ENCODE measurements at places on chromosomes 1 and 21. TPM values are rescaled to one million over a fixed set of nuclear protein-coding genes. Genes with fewer than 3 reads are reported as not detected.
A peak's percentile ranks its signal among the peaks of the same experiment; 100 is the strongest.

GRCh38 chr1:200146100-200146499 is 118.6 kb downstream of the NR5A2 start:
- DNase-seq, result no peak

Gene LCE2A
- total RNA-seq, result not detected

DNA sequence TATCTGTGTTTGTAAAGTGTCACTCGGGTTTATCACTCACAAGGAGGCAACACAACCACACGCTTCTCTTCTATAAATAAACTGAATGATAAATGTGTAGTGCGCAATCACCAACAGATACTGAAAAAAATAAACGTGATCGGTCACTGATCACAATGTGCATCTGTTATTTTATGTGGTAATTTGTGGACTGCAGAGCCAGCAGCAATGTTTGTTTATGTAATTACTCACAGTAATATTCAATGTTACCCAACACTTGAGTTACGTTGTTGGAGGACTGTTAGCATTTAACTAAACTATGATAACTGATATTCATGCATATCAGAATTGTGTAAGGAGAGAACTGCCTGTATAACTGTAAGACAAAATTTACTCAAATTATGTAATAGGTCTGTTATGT is 129.6 kb downstream of the USH2A start:
- no peak for DNase-seq

- peak; percentile 71 for DNase-seq
Observed at GRCh38 chr1:117605164-117605773, 579 bp upstream of the TENT5C start.

Gene ETV3L
- not detected for total RNA-seq

DNA sequence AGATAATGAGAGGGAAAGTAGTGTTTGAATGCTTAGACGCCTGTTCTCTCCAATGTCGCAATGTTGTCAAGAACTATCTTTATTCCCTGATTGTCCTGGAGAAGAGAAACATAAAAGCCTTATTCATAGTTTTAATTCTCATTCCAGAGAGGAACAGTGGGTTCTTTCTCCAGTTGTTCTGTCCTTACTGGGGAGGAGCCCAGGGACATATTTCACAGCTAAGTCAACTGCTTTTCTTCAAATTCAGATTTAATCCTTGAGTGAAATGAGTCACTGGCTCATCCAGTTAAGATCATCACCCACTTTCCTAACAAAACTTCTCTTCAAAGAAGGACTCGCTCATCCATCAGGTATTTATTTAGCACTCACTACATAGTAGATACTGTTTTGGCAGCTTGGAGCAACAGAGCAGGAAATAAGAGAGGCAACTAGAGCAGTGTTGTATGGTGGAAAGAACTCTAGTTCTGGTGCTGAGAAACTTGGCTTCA is 365.7 kb upstream of the USP24 start:
- DNase-seq, result no peak

- no peak for DNase-seq
Observed at GRCh38 chr21:31354122-31354521, 10.1 kb upstream of the TIAM1 start.

Gene GNAT2
- total RNA-seq, result not detected

Gene FDPS
- 71.2 TPM for total RNA-seq

- DNase-seq, result no peak
Observed at GRCh38 chr1:35574125-35574654, 1.1 kb downstream of the TFAP2E start.

DNA sequence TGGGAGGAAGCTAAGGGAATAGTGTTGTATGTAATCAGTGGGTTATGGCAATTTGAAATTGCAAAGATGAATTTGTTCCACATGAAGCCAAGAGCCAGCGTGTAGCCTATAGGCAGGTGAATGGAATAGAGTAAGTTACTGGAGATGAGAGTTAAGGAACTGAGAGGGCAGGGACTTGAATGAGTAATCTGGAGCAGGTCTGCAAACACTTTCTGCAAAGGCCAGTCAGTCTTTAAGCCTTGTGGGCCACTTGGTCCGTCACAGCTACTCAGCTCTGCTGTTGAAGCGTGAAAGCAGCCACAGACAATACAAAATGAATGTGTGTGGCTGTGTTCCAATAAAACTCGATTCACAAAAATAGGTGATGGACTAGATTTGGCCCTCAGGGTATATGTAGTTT is 29.2 kb downstream of the SZT2 start:
- DNase-seq, result no peak

Gene NMNAT1
- total RNA-seq, result 22.9 TPM

Gene AKR7A3
- not detected for total RNA-seq

GRCh38 chr1:192629612-192630011 is 6.3 kb upstream of the RGS13 start:
- DNase-seq, result no peak

DNA sequence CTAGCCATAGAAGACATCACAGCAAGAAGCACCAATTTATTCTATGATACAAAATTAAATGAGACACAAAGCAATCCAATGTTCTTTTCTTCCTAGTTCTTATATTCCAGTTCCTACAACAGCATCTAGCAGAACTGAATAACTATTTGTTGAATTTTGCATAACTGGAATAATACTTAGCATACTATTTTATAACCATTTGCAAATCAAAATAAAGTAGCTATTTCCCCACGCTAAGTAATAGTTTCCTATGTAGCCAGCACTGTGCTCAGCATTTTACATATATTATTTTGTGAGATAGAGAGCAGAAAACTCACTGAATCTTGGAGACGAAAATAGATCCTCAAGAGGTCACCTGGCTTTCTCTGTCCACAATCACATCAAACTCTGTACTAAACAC is 42.1 kb downstream of the KCNH1 start:
- DNase-seq, result no peak

DNA sequence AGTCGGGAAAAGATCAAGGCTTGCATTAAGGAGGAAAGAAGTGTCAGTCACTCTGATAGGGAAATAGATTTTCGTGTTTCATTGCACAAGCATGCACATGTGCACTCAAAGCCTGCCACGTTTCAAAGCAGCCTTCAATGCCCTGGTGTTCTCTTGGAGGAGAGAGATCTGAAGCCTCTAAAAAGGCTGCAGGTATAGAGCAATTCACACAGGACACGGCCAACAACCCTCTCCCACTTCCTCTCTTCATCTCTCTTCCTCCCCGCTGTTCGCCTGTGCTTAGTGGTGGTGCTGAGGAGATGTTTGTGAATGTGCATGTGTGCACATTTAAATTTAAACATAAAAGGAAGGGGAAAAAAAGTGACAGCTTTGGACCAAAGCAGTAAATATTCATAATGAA is 117.7 kb downstream of the NUF2 start:
- no peak for DNase-seq

- no peak for DNase-seq
Observed at GRCh38 chr1:68620571-68620970, 123.7 kb upstream of the DEPDC1 start.

Gene SLC25A33
- total RNA-seq, result 6.3 TPM

Gene C8A
- not detected for total RNA-seq

Gene NRDC
- 149 TPM for total RNA-seq

DNA sequence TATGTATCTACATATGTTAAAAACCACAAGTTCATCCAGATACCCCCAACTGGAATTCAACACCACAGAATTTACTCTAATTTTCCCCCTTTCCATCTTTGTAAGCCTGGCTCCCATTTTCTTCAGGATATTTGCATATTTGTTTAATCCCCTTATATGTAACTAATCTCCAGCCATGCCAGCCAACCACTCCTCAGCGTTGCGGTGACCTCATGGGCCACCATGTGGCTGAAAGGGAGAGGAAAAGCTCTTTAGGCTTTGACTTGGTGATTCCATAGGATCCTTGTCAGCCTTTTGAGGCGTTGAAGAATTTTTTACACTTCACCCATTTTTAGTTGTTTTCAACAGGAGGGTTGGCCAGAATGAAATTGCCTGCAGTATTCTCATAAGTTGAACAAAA is 10.0 kb downstream of the CLDN19 start:
- DNase-seq, result no peak

Gene SPATA45
- not detected for total RNA-seq

DNA sequence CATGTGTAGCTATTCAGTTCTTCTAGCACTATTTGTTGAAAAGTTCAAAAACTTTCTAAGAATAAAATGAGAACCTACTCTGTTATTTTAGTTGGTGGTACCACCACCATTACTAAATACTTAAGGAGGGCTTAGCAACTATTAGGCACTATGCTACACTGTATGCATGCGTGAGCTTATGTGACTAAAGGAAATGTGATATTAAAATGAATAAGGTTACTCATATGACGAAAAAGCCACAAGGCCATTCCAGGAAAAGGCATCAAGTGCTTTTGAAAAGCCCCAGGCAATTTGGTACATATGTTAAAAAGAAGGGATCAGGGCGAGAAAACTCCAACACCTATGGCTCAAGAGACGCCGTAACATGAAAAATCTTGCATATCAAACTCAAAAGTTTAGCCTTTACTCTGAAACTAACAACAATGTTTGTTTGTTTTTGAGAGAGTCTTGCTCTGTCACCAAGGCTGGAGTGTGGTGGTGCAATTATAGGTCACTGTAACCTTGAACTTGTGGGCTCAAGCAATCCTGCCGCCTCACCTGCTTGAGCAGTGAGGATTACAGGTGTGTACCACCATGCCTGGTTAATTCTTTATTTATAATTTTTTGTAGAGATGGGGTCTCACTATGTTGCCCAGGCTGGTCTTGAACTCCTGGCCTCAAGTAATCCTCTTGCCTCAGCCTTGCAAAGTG is 42.5 kb downstream of the EPRS1 start:
- DNase-seq, result no peak

Gene USH2A
- total RNA-seq, result 2.7 TPM

Gene SLAMF6
- total RNA-seq, result 0.30 TPM

DNA sequence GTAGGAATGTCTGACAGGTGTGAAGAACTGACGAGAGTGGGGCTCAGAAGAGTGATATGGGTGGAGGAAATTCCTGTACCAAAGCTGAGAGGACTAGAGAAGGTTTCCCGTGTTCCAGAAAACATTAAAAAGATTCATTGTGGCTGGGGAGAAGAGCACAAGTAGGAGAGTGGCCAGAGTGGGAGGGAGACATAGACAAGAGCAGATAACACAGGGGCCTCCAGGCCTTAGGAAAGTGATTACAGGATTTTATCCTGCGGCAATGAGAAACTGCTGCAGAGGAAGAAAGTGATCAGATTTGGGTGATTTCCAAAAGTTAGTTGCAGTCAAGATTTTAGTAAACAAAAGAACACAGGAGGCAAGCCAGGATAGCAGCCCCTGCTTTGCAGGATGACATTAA is 7.9 kb downstream of the C8B start:
- no peak for DNase-seq

GRCh38 chr1:149917571-149918144 is at the start of gene SV2A:
SV2A (minus strand) TSS chr1:149917844; CDS start chr1:149913840, 4,004 bp downstream.
- no peak for DNase-seq

DNA sequence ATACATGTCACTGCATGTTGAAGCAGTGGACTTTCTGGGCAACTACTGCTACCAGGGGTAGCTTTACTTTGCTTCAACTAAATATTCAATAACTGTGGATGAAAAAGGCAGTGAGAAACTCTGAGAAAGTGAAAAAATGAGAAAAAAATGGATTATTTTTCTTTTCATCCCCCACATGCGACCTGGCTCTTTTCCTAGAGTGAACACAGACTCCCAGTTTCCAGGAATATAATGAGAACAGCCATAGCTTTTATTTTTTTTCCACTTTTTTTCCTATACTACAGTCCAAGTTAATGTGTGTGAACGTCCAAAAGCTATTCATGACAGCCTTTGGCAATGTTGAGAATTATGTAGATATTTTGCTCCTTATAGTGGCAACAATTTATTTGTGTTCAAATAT is 230.4 kb downstream of the DNM3 start:
- no peak for DNase-seq

Gene SPATA17
- total RNA-seq, result 1.4 TPM
